ENCODE measurements at places on chromosomes 5 and 9.

GRCh38 chr9:83628540-83628939, 5.6 kb downstream of the IDNK start:
- DNase-seq: no peak

- no peak for DNase-seq
These were observed 35.4 kb upstream of the GDNF start for GRCh38 chr5:37875051-37875787.

GRCh38 chr9:99948896-99949295, 42.4 kb downstream of the STX17 start:
- no peak for DNase-seq

DNA sequence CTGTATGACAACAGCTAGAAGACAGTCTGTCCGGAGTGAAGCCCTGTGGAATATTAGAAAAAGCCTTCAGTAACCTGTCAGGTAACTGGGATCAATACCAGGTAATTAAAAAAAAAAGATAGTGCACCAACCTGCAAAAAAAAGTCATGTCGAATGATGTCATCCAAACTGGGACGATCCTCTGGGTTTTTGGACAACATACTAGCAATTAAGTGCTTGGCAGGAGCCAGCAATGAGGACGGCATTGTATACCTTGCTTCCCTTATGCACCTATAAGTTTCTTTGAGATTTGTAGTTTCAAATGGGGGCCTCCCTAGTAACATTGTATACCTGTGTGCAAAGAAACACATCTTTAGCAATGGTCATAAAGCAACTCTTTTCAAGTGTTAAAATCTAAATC, 2.8 kb downstream of the PLK2 start:
- no peak for DNase-seq

- no peak for DNase-seq
These were observed 207.0 kb upstream of the SLC30A5 start for GRCh38 chr5:68886814-68887213.
